ENCODE measurements at places on chromosomes 4 and X. TPM values are rescaled to one million over a fixed set of nuclear protein-coding genes. Genes with fewer than 3 reads are reported as not detected.

Gene AKAP4
- total RNA-seq, result not detected

Gene FRAS1
- not detected for total RNA-seq

Gene NDP
- total RNA-seq, result not detected

Gene ADH4
- total RNA-seq, result not detected

Gene NRK
- total RNA-seq, result not detected

Gene SLITRK4
- total RNA-seq, result not detected

Gene SPANXN5
- not detected for total RNA-seq

DNA sequence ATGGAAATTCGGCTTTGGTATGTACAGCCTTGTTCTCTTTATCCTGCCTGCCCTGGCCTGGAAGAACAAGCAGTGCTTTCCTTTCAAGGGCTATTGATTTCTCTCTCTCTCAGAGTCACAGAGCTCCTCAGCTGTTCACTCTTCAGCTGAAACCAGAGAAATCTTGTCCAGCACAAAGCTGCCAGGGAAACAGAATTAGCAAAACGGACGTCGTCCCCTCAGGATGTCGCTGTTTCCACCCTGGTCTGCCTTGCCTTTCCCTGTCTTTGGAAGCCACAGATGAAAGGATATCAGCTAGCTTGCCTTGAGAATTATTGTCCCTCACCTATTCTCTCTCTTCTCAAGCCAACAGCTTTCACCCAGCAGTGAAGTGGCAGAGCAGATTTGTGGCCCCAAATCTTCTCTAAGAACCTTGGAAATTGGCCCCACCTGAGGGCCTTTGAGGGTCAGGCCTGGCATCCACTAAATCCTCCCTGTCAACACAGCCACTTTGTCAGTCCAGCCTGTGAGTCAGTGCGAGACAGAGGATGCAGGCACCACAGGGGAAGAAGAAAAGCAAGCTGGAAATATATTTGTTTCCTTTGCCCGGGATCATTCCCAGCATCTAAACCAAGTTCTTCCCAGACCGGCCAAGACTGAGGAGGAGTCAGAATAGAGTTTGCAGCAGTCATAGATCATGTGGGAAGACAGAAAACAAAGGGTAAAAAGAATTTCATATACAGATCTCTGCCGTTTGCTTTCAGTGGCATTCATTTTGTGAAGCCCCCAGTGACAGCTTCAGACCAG, 63.8 kb upstream of the MTM1 start:
- DNase-seq, result no peak

DNA sequence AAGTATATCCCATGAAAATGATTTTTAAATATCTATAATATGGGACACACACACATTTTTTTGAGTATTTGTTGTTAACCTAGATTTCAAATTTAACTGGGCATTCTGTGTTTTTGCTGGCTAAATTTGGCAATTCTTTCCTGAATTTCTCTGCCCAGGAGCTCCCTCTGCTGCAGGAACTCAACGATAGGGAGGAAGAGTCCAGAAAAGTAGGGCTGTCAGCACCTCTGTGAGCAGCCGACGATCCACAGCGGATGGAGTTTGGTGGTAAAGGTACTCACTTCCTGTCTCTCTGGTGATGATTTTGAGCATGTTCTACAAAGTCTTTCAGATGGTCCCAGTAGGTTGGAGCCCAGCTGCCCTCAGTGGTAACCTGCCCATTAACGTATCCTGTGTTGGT, 23.1 kb upstream of the TMEM184C start:
- DNase-seq, result peak; percentile 15

DNA sequence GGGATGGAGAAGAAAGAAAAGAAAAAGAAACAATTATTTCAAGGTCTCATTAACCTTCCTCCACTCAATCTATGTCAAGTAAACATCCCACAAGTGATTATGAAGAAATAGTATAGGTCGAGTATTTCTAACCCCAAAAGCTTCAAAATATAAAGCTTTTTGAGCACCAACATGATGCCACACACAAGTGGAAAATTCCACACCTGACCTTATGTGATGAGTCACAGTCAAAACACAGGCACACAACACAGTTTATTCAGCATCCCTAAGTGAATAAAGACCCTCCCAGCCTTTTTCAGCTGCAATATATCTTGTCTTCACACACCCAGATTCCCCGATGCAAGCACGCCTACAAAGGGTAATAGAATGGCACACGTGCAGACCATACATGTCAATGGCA, 51.7 kb upstream of the VEGFC start:
- no peak for DNase-seq
